ENCODE measurements at places on chromosomes 13 and 19.

GRCh38 chr19:940591-941291 lies 14.9 kb downstream of the ARID3A start:
- DNase-seq = peak; percentile 96

DNA sequence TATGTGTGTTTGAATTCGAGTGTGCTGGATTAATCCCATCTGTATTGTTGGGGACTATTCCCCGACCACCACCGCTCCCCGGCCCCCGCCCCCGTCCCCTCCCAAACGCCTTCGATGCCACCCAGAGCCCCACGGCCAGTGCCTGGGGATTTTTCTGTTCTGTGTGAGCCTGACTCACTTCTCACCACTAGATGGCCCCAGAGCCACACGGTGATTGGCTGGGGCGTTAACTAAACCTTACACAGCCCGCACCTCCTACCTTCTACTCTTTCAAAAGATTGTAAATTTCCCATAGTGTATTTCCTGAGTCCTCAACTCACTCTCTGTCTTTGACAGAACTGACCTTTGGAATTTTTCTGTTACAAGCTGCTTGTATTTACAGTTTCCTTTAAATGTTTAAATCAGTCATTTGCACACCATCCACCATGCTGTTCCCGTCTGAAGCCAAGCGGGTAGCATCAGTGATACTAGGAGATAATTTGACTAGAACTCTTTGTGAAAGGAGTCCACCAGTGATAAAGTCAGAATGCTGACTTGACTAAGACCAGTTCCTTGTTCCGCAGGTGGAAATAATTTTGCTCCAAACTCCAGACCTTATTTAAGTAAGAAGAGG lies 61.4 kb downstream of the RFX2 start:
- DNase-seq = peak; percentile 91

DNA sequence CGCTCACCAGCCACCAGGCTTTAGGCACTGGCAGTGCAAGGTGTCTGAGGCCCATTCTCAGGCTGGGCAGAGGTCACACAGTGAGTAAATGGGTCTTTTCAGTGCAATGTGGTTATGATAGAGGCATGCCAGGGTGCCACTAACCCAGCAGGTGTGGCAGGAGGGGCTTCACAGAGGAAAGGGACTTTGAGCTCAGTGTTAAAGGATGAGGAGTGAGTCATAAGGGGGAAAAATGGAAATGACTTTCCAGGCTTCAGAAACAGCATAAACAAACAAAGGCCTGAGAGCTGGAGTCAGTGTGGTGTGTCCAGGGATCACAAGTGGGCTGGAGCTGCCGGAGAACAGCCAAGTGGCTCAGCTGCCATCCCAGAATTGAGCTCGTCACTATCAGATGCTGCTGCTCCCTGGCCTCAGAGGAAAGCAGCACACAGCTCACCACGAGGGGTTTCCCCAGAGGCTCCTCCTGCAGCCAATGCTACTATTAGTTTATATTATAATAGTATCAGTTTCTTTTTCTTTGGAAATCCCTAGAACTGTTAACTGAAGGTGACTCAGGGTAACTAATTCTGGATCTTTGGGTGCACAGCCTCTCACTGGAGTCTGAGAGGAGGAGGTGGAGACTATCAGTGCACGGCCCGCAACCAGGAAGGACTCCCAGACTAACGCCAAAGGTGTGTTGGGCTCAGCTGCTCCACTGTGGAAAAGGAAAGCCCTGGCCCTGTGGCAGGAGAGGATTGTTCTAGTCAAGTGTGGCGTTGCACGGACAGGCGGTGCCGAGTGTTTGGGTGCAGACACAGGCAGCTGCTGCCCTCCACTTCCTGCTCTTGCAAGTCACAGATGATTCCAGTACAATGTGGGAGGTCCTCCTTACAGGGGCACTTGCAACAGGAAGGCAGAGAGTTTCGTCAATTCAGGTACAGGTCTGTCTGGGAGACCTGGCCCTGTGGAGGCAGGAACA lies 39.5 kb downstream of the DHRS12 start:
- DNase-seq = peak; percentile 36

DNA sequence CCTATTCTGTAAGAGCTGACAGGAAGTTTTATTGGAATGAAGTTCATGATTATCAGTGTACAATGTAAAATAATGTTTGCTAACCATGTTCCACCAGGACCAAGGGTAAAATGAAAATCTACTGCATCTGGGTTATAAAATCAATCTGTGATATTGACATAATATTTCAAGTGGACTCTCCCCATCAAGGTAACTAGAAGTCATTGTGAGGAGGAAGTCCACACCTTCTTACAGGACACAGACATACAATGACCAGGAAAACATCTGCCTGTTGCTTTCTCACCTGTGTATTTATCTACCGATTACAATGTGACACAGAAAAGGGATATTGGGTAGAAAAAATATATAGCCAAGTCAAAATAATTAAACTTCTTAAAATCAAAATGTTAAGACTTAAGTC lies 140.7 kb upstream of the RFC3 start:
- no peak for DNase-seq

DNA sequence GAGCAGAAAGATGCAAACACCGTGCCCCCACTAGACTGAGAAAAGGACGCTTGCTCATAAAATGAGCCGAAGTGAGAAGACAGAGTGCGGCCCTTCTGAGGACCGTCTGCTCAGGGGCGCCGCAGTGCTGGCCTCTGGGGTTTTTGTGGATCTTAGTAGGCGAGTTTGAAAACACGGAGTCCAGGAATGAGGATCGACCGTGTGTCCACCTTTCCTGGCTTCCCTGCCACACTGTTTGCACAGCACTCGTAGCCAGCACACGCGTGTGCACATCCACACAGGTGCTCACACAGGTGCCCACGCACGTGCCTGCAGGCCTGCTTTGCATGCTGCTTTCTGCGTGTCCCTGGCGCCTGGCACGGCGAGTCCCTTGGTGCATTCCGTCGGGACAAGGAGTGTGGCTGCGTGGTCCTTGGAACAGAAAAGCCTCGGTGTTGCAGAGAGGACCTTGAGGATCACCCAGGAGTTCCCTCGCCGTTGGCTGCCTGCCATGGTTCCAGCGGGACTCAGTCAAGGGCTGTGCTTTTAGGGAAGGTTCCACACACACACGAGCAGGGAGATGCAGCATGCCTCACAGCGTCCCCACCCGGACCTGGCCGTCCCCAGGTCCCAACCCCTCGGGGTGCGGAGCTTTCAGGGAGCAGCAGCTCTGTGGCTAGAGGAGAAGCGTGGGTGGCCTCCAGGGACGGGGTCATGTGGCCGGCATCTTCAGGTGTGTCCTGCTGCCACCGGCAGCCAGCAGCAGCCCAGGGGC lies 10.1 kb upstream of the ZNF554 start:
- DNase-seq = no peak

DNA sequence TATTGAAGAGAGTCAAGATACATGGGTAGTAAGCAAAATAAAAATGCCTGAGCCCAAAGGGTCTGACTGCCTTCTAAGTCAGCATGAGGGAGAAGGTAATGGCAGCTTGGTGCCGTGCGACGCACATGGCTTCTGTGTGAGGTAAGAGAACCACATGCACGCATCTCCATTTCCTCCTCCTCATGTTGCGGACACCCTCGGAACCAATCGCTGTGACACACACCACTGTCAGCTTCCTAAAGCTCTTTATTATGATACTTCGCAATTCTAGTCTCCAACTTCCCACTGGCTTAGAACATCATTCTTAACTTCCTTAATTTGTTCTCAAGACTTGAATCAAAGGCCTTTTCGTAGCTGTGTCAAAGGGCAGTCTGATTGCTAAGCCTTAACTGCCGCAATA lies 170.1 kb downstream of the OXGR1 start:
- DNase-seq = peak; percentile 2

All from hematopoietic multipotent progenitor cell treated with erythropoietin and hydrocortisone succinate and interleukin-3 and kit ligand, for 6 days (in vitro differentiated cells).